ENCODE measurements at places on chromosomes 13 and 19.

DNA sequence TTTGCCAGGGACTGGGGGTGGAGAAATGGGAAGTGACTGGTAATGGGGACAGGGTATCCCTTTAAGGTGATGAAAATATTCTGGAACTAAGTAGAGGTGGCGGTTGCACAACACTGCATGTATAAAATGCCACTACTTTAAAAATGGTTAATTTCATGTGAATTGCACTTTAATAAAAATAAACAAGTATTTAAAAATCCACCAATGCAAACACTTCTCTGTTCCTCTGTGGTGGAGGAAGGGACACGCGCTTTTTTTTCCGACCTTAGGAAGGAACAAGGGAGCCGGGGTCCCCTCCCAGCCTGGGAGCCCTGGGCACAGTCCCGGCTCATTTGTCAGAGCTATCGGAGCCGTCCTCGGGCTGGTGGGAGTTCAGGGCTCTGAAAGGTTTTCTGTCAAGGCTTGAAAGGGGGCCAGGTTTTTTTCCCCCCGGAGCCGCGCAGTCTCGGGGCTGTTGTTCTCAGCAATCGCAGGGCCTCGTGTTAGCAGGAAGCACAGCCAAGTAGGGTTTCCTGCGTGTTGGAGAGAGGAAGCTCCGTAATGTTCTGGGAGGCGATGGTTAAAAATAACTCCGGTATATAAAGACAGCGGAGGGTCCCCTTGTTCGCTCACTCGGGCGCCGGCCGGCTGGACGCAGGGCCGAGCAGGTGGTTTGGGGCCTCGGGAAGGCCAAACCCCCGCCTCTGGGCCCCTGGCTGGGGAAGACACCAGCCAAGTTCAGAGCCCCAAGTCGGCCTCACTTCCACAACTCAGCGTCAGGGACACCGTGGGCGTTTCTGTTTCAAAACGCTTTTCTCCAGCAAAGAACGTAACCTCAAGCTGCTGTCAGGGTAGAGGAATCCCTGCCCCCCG lies 41.2 kb upstream of the KLF2 start:
- DNase-seq = no peak

DNA sequence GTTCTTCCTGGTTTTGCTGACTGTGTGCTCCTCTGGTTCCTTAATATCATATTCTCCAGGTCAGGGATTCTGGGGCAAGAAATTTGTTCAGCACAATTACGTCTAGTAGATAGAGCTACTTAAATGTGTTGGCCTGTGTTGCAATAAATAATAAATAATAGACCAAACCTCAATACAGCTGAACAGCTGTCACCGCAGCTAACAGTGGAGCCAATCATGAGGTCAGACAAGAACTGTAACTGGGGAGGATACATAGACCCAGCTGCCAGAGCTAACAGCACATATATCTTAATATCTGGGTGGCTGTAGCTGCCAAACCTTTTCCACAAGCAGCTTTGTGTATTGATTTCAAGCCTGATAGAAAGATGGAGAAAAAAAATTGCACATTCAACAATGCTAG lies 1596.3 kb upstream of the PCDH20 start:
- DNase-seq = no peak

GRCh38 chr19:1250437-1251260 lies 2.3 kb downstream of the MIDN start:
- peak; percentile 89 for DNase-seq

GRCh38 chr13:51361106-51361505 lies 21.6 kb downstream of the SERPINE3 start:
- no peak for DNase-seq

DNA sequence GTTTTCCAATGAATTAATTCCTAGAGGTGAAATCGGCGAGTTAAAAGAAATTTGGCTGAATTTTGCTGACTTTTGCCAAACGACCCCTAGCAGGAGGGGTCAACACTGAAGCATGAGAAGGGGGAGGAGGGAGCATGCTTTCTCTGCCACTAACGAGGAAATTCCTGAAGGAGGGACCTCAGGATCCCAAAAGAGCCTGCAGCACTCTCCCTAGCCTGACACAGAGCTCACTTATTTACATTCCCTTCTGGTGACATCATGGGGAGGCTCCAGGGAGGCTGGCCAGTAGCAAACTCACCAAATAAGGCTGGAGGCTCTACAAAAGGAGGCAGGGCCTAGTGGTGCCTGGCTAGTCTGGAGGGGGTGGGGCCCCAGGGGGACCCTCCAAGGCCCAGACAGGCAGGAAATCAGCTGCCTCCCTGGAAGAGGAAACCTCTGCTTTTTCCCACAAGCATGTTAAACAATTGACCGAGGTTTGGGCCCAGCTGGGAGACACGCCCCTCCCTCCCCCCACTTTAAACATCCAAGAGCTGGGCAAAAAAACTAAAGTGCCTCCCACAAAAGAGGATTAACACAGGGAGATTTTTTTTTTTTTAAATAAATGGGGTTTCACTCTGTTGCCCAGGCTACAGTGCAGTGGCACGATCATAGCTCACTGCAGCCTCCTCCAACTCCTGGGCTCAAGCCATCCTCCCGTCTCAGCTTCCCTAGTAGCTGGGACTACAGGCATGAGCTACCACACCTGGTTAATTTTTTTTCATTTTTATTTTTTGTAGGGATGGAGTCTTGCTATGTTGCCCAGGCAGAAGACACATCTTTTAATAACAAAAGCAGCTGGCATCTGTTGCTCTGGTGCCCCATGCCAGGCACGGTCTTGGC lies 2.1 kb downstream of the DAPK3 start:
- DNase-seq = peak; percentile 93

- no peak for DNase-seq
Measured at GRCh38 chr19:33883859-33884519, 87.3 kb downstream of the KCTD15 start.

DNA sequence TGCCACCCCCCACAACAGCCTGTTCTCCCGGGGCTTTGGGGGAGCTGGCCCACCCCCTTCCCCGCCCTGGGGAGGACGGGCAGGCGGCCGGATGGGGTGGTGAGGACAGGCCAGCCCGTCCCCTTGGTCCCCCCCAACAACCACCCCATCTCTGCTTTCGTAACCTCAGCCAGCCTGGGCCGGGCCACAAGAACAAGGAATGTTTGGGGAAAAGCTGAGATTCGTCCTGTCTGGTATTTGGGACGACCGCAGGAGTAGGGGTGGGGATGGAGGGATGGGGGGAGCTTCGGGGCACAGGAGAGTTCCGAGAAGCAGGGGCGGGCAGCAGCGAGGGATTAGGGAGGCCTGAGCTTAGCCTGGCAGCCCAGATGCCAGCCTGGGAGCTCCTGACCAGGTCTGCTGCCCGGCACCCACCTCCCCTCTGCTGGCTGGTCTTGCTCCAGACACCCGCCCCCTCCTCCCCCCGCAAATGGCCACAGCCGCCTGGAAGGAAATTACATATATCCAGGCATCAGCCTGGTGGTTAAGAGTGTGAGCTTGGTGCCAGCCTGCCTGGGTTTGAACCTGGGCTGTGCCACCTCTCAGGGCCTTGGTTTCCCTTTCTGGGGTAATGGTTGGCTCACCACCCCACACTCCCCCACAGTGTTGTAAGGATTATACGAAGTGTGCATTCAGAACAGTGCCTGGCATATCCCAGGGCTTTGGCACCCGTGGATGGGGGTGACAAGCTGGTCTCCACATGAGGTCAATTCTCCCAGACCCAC lies at the start of gene PODNL1:
Gene PODNL1, minus strand, starts transcription at position 117 of the 764 bp plus-strand sequence. CDS start 236 bp downstream, outside the sequence.
- DNase-seq = no peak

- DNase-seq = no peak
Measured at GRCh38 chr13:112998521-112999280, 29.7 kb downstream of the MCF2L start.

DNA sequence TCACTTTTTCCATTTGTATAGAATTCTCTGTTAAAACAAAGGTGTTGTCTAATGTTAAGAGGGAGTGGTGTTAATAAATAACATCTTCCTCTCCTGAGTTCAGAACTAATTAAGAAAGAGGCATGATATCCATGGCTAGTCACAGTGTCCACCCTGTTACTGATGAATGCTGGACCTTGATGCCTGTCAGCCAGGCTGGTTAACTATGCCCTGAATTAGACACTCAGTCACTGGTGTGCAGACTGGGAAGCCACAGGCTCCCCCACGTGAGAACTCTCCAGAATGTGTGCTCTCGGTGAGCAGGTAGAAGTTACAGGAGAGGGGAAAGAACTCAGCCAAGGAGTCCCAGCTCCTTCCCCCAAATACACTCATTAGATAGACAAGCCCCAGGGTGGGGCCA lies 56.1 kb upstream of the RNF113B start:
- DNase-seq = no peak

DNA sequence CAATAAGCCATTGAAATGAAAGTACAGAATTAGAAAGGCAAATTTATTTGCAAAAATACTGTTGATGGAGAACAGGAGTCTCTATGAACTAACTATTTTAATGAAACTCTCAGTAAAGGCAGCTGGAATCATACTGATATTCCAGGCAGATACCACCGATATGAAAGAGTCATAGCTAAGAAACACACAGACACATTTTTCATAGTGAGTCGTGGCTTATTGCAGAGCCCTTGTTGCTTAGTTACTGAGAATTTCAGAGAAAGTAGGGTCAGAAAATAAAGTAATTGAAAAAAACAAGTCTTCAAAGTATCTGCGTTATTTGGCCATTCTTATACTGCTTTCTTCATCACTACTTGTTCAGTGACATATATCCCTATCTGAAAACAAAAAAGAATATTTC lies 1890.9 kb downstream of the PCDH9 start:
- DNase-seq = no peak

DNA sequence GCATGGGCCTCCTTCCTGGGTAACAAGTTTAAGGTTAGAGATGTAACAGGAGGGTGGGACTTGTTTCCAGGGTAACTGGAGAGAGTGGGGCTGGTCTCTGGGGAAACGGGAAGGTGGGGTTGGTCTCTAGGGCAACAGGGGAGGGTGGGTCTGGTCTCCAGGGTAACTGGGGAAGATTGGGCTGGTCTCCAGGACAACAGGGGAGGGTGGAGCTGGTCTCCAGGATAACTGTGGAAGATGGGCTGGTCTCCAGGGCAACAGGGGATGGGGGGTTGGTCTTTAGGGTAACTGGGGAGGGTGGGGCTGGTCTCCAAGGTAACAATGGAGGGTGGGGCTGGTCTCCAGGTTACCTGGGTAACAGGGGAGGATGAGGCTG lies 36.5 kb downstream of the SPTBN4 start:
- peak; percentile 81 for DNase-seq

DNA sequence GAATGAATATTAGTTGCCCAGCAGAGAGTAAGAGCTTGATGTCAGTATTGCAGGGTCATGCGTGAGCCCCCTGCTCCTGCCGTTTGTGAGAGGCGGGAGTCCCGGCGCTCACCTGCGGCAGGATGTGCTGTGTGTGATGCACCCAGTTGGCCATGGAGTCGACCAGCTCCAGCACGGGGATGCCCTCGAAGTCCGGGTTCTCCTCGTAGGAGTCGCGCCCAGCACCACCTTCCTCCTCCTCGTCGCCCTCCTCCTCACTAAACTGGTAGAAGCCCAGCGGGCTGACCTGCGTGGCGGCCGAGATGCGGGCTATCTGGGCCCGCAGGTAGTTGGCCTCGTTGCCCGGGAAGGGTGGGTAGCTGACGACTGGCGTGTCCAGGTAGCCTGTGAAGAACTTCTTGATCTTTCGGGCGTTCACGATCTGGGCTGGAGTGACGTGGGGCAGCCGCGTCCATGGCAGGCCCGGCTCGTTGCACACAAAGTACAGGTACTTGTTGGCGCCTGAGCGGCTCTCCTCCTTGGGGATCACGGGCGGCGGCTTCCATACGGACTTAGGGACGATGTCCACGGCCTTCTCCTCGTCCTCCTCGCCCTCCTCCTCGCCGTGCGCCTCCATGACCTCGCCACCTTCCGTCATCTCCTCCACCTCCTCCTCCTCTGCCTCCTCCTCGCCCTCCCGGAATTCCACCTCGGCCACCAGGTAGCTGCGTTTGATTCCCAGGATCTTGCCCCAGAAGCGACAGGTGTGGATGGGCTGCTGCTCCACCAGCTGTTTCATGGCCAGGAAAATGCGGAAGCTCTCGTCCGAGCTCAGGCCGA lies 10.8 kb downstream of the RSPH6A start:
- no peak for DNase-seq

DNA sequence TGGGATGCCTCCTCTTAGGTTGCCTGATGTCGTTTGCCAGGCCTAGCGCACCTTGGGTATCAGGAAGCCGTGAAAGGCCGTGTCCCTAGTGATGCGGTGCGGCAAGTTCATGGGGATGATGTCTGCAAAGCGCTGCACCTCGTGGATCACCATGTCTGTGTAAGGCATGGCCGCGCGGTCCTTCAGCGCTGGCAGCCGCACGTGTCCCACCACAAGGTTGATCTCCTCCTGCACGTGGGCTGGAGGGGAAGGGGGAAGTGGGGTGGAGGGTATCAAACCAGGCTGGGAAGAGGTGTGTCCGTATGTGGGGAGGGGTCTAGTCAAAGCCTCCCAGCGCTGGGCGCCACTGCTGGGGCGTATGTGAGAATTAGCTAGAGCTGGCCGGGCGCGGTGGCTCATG lies 23.2 kb downstream of the EGLN2 start:
- DNase-seq = no peak

- no peak for DNase-seq
Measured at GRCh38 chr13:104773775-104774174, 1707.6 kb upstream of the SLC10A2 start.

- DNase-seq = no peak
Measured at GRCh38 chr19:7986321-7987113, 18.9 kb downstream of the ELAVL1 start.

GRCh38 chr19:40799558-40800338 lies 757 bp downstream of the EGLN2 start:
- no peak for DNase-seq

GRCh38 chr13:41707194-41707821 lies 250.0 kb downstream of the RGCC start:
- DNase-seq = no peak

- DNase-seq = no peak
Measured at GRCh38 chr19:44754750-44755080, 6.2 kb downstream of the BCL3 start.

GRCh38 chr19:19306191-19306590 lies 14.1 kb downstream of the SUGP1 start:
- no peak for DNase-seq

DNA sequence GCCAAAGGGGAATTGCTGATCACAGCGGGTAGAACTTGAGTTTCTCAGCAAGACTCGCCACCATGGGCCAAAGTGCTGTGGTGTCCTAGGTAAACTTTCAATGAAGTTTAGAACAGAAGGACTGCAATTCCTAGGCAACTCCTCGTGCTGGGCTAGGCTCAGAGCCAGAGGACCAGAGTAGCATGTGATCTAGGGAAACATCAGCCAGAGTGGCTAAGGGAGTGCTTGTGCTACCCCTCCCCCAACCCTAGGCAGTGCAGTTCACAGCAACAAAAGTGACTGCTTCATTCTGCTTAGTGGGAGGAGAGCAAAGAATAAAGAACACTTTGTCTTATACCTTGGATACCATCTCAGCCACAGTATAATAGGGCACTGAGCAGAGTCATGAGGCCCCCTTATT lies 1658.6 kb upstream of the MIR17HG start:
- DNase-seq = no peak

GRCh38 chr13:42812316-42812715 lies 30.9 kb downstream of the FAM216B start:
- no peak for DNase-seq
